Natural killer cell treated with Interleukin-12 subunit alpha and Interleukin-12 subunit beta and Interleukin-15 and Interleukin-18, amount 100 ng/mL, for 72 hours (primary cell): ENCODE measurements at places on chromosomes 5 and 9. TPM values are rescaled to one million over a fixed set of nuclear protein-coding genes. Genes with fewer than 3 reads are reported as not detected.

Gene KIF3A
- 17.4 TPM for total RNA-seq

- no peak for DNase-seq
These were observed 163.4 kb downstream of the FER start for GRCh38 chr5:108911055-108911454.

DNA sequence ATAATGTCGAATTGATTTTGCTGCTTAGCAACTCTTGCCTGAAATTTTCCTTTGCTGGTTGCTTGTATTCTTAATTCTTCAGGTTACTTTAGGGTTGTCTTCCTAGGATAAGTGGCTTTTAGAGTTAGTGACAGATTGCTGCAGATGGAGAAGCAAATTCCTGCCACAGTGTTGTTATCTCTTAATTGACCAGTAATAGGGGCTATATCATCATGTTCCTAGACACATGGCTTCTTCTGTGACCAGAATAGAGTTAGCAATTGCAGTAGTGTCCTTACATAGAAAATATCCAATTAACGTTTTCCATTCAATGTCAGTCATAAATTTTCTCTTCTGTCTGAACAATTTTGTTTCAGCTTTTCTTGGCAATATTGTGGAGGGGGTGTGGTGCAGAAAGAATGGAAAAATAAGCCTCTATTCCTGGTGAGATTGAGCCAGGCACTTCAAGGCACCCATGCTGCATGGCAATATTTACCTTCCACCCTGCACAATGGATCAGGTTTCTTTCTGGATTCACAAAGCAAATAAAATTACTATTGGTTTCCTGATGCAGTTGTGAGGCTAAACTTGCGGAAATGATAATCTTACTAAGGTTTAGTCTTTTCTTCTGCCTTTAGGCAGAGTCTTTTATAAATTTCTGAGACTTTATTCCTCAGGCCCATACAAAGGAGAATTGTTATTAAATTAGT, 1481.5 kb downstream of the EFNA5 start:
- no peak for DNase-seq

DNA sequence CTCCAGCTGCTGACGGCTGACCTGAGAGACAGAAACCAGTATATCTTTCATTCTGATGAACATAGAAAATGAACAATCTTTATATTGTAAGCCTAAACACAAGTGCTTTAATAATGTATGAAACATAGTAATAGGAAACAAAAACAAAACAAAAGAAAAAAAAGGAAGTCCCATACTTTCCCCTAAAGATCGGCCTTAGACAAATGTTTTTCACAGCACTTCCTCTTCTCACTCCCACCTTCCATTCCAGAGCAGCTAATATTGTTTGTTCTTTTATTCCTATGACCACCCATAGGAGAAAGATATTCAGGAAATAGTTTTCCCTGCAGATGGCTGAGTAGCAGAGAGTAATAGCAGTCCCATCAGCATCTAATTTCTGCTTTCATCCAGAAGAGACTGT, 194.4 kb upstream of the SLC27A6 start:
- no peak for DNase-seq

Gene SARDH
- 0.38 TPM for total RNA-seq

- no peak for DNase-seq
These were observed 23.7 kb downstream of the BARHL1 start for GRCh38 chr9:132606066-132606465.

Gene CAMK2A
- not detected for total RNA-seq

Gene PCDHAC1
- not detected for total RNA-seq

DNA sequence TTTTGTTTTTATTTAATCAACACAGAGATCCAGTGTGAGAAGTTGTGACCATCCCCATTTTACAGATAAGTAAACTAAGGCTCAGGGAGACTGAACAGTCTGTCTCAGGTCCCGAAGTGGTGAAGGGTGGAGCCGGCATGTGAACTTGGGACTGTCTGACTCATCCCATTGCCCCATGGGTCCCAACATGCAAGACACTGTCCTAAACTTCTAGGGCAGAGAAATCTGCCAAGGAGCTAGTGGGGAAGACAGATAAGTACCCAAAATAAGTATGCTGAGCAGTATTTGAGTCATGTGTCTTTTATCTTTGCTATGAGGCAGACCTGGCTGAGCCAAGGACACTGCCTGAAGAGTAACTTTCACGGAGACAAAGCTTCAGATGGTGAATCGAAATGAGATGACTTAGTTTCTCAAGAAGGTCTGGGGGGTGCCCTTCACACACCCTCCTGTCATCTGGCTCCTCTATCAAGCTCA, 64.3 kb upstream of the SLC25A51 start:
- no peak for DNase-seq

DNA sequence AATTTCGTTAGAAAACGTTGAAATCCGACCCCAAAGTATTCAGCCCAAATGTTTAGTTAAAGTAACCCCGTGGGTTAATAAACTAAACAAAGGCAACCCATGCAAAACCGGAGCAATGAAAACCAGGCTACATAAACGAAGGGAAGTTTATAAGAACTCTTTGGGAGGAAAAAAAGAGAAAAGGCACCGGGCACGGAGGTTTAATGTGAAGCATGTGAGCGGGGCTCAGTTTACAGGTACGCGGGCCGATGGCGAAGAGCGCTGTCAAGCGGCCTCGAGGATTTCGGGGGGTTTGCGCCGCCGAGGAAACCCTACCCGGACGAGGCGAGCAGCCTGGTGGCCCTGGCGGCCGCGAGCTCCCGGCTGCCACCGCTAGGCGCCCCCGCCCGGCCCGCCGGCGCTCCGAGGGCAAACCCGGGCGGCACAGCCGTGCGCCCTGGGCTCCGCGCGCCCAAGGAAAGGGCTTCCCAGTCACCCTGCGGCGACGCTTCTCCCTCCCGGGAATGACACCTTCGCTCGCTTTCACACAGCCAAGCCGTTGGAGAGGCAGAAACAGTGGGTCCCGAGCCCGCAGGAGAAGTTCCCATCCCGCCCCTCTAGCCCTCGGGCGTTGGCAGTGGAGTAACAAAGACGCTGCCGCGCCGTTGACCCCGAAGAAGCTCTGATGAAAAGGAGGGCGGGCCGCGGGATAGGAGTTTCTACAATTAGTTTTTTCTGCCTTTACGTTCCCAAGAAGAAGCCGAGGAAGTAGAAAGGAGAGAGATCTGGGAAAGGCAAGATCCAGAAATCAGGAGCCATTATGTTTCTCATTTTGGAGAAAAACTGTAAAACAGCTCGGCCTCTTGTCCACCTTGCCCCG, 126.0 kb downstream of the TMEM174 start:
- no peak for DNase-seq

Gene INSYN2B
- total RNA-seq: not detected

Gene RNF208
- 1.9 TPM for total RNA-seq

DNA sequence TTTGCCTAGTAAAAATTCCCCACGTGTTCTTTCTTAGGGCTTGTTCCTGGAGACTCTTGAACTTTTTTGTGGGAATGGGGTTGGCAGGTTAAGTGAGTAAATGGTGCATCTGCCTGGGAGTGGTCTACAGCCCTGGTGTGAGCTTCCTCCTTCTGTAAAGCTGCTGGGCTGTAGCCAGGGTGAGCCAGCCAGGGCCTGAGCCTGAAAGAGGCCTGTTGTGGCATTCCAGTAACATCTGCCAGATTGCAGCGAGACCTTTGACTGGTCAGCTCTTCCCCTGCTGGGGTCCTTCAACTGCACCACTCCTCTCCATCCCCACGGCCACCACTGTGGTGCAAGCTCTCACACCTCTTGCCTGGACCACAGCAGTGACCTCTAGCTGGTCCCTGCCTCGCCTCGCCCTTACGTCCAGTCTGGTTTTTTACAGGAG, 47.5 kb downstream of the SLC22A5 start:
- DNase-seq: no peak

Gene CATSPER3
- not detected for total RNA-seq

DNA sequence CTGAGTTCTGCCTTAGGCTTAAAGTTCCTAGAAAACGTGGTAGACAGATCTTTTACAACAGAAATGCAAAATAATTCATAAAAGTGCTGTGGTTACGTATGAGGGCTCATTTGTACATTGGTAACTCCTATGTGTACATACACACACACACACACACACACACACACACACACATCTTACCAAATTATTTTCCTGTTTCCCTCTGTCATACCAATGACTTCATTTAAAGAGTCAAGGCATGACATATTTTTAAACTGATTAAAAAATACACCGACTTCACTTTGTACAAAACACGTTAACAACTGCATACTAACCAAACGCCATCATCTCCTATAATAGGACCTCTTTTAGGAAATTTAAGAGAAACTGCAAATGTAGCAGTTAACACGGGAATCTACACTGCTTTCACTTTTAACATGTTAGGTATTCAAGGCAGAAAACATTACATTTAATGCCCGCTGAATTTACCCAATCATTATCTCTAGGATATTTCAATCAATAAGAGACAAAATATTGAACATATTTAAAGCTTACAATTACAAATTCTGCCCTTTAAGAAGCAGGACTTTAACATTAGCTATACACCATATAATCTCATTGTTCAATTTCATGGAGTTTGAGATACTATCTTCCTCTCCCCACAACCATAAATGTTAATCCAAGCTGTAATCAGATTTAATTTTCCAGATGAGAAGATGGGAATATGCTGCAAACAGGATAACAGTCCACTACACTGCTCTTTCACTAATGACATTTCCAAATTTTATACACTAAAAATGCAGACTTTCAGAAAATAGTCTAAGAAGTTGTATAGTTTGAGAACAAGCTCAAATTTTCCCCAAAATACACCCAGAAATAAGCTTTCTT, 133.1 kb downstream of the DENND1A start:
- no peak for DNase-seq

Gene ZFP2
- not detected for total RNA-seq

GRCh38 chr5:163453705-163454104, 6.2 kb downstream of the NUDCD2 start:
- DNase-seq: no peak

DNA sequence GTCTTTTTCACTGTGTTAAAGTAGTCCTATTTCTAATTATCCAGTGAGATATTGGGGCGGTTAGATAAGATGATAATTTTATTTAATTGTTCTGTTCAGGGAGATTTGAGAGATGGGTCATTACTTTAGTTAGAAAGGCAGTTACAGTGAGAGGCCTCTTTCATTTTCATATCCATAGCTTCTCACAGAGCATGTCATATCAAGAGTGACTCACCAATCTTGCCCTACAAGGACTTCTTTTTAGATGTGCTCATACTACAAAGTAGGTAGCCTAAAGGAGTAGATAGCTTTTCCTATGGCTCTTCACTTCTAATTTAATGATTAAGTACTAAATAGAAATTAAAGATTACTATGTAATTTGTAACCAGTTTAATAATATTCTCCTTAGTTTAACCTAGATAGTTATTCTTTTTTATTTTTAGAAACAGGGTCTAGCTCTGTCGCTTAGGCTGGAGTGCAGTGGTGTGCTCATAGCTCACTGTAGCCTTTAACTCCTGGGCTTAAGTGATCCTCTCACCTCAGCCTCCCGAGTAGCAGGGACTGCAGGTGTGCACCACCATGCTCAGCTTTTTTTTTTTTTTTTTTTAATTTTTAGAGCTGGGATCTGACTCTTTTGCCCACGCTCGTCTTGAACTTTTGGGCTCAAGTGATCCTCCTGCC, 71.0 kb downstream of the FER start:
- DNase-seq: no peak

Gene NPDC1
- 11.2 TPM for total RNA-seq

GRCh38 chr5:119353686-119354366, 2.0 kb upstream of the TNFAIP8 start:
- DNase-seq: no peak

GRCh38 chr5:34503379-34504253, 152.5 kb upstream of the RAI14 start:
- DNase-seq: no peak

DNA sequence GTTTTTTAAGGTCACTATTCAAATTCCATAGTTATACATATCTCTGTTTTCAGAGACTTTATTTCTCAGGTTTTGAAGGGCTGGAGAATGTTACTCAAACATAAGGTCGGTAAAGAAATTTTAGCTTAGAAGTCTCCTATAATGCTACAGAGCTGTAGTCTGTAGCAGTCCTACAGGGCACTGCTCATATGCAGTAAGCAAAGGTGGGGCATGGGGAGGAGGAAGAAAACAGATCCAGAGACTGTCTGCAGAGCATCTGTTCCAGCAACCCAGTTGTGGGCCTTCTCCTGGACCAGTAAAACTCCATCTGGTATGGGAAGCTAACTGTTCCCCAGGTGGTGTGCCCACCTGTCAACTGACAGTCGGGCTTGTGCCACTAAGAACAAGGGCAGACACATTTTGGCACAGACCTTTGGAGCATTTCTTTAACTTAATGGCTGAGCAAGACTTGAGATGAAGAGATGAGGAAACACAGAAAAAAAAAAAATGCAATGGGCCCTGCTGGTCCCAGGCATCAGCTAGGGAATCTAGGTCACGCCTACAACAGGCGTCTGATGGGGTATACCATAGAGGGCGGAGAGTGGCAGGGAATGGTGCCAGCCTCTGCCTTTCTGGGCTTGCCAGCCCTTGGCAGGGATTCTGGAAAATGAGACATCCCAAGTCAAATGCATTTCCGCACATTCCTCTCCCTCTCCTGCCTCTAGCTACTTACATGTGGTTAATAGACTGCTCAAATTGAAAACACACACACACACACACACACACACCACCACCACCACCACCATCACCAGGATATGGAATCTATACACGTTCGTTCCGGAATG, 218.9 kb downstream of the ARL15 start:
- no peak for DNase-seq

Gene FYB1
- total RNA-seq: 71.9 TPM

Gene PCDHA8
- total RNA-seq: not detected

Gene IL9
- 0.52 TPM for total RNA-seq

- no peak for DNase-seq
These were observed 159.8 kb upstream of the LHFPL2 start for GRCh38 chr5:78808380-78808779.

Gene TPD52L3
- not detected for total RNA-seq

DNA sequence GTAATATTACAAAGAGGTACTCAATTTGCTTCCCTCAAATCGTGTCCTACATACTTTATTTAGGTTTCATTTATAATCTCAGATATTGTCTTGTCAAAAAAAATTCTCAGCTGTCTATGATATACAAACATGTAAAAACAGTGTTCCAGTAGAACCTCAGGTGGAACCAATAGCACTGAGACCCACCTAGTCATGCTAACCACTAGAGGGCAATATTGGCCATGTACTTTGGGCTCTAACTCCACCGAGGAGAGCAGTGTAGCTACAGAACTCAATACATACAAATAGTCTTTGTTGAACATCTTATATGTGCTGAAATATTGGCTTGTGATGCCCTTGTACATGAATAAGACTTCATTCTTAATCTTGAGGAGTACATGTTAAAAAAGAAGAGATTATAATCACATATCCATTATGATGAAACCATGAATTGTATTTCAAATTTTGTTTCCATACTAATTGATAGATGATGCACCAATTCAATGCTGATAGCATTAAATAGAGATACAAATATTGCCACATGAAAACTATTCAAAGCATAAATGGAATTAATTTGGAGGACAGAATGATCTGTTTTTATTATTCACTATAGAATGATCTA, 71.2 kb upstream of the CNTLN start:
- no peak for DNase-seq

DNA sequence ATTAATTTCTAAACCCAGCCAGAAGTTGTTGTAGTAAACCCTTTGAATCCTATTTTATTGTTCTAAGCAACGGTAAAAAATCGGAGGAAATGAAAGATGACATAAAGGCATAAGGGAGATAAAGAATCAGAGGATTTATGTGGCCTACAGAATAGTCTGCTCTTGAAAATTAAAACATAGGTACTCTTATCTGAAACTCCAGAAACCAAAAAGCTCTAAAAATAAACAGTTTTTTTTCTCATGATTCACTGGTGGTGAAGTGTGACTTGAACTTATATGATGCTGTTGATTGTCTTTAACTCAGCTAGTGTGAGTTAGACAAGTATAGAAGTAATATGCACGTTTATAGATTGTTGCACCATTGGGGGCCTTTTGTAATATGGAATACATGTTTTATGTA, 80.3 kb downstream of the HSD17B4 start:
- no peak for DNase-seq

Gene IFNA2
- not detected for total RNA-seq
